ENCODE measurements at places on chromosomes 7 and 10.

- DNase-seq: no peak
Observed at GRCh38 chr10:10684972-10685371, 332.7 kb upstream of the CELF2 start.

- DNase-seq: no peak
Observed at GRCh38 chr7:11006291-11006690, 32.6 kb downstream of the PHF14 start.

- no peak for DNase-seq
Observed at GRCh38 chr7:44262031-44262430, 61.3 kb downstream of the YKT6 start.

- DNase-seq: no peak
Observed at GRCh38 chr10:86252079-86252478, 114.5 kb downstream of the GRID1 start.

GRCh38 chr10:132109341-132110110, 43.8 kb downstream of the JAKMIP3 start:
- no peak for DNase-seq

- no peak for DNase-seq
Observed at GRCh38 chr7:30177186-30177585, 42.4 kb downstream of the MTURN start.

- DNase-seq: peak; percentile 75
Observed at GRCh38 chr10:74799721-74800221, 26.6 kb upstream of the KAT6B start.

Data from EL (cell line).